COLO829 (cell line): ENCODE measurements at places on chromosomes 11 and 22.

DNA sequence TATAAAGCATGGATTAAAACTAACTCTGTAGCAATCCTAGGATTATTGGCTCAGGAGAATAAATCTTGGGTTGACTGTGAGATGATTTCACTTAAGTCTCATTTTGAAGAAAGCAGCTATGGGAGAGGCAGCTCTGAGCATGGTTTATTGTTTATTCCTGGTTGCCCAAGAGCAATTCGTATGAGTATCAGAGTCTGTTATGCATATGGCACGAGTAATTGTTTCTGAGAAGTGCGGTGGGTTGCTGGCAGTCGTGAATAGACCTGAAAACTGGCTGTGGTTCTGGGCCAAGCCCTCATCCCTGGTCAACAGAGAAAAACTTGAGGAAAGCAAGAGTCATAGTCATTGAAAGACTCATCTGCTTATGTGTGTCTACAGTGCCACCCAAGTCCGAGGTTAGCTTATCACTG lies 26.8 kb downstream of the DIXDC1 start:
- no peak for DNase-seq

DNA sequence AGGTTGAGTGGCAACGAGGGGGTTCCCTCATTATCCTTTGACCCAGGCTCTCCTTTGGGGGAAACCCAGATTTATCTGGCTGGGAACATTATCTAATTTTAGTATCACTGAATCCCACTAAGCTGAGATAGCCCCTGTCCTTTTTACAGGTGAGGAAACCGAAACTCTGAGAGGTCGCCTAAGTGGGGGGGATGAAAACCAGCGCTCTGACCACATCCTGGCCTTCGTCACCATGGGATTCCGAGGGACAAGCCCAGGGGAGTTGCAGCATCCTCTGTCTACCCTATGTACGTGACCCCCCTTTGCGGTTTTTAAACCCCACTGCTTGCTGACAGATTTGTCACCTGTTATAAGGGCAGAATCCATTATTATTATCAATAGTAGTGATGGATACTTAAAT lies 61.0 kb downstream of the ISX start:
- no peak for DNase-seq

GRCh38 chr11:121810291-121810690 lies 305.7 kb downstream of the BLID start:
- DNase-seq, result no peak

DNA sequence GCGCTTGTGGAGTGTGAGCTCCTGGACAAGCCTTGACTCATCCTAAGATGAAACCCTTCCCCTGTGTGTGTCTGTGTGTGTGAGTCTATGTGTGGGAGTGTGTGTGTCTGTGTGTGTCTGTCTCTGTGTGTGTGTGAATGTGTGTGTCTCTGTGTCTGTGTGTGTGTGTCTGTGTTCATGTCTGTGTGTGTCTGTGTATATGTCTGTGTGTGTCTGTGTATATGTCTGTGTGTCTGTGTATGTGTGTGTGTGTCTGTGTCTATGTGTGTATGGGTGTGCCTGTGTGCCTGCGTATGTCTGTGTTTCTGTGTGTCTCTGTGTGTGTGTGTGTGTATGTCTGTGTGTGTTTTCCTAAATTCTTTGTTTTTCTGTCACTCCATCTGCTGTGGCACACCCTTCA lies 48.7 kb downstream of the RPS6KA4 start:
- no peak for DNase-seq

DNA sequence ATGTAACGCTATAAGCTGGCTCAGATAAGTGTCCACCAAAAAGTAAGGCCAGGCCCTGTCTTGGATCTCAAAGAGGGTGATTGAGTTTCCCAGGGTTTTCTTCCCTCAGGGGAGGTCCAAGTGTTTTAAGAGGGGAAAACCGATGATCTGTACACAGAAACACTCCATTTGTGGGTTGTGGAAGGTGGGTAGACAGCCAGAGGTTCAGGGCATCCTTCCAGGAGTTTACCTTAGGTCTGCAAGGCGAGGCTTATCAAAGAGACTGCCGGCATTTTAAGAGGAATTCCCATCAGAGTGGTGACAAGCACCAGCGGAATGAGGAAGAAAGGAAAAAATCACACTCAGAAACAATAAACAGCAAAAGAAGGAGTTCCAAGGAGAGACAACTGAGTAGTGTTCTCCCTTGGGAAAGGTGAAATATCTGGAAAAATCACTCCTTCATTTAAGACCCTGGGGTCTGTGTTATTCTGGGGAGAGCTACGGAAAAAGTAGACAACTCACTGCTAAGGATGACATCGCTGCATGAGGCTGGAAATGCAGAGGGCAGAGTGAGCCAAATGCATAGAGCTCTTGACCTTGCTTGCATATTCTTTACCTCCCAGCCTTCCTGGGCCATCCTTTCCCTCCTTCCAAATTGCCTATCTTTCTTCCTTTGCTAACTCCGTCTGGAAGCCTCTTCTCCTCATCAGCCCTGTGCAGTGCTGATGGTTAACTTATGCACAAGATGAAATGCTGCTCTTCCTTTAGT lies 22.1 kb upstream of the MMP7 start:
- no peak for DNase-seq

DNA sequence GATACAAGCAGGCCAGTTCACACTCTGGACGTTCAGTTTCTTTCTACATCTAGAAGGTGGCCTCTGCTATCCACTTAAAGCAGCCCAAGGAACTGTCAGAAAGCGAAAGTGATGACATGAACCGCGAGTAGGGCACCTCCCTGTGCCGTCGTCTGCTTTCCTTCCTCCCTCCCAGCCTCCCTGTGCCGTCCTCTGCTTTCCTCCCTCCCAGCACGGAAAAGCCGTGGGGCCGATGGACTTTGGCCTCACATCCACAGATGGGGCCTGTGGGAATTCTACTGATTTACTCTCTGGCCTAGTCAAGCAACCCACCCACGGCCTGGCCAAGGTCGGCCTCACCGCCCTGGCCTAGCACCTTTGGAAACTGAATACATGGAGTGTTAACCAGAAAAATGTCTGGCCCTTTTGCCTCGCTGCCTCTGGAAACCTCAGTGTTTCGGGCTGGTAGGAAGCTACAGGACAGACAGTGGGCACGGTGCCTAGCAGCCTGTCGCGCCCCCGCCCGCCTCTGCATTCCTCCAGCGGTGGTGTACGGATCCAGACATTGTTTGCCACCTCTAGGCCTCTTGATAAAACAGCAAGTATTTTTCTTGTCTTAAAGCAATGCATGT lies 14.2 kb downstream of the PEX26 start:
- peak; percentile 71 for DNase-seq

DNA sequence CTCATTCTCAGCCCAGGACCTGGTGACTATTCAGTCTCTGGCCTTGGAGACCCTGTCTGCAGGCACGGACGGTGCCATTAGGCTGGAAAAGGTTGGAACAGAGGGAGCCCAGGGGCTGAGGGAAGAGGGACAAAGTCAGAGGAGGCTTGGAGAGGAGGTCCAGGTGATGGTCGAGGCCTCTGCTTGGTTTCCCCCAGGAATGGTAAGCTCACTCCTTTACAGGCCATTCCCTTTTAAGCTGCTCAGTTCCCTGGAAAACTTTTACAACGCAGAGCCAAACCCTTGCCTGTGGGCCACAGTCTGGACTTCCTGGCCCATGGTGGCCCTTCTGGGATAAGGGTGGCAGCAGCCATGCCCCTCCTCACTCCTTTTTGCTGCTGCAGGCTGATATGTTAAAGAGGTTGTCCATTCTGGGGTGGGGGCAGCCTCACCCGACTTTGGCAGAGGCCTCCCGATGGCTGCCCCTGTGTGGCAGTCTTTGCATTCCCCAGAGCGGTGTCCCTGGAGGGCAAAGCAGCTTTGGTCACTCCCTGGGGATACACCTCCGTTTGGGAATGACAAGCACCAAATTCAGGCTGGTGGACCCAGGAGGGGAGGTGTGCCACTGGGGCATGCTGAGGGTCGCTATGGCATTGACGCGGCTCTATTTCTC lies 34.0 kb upstream of the RFPL3 start:
- DNase-seq, result no peak

DNA sequence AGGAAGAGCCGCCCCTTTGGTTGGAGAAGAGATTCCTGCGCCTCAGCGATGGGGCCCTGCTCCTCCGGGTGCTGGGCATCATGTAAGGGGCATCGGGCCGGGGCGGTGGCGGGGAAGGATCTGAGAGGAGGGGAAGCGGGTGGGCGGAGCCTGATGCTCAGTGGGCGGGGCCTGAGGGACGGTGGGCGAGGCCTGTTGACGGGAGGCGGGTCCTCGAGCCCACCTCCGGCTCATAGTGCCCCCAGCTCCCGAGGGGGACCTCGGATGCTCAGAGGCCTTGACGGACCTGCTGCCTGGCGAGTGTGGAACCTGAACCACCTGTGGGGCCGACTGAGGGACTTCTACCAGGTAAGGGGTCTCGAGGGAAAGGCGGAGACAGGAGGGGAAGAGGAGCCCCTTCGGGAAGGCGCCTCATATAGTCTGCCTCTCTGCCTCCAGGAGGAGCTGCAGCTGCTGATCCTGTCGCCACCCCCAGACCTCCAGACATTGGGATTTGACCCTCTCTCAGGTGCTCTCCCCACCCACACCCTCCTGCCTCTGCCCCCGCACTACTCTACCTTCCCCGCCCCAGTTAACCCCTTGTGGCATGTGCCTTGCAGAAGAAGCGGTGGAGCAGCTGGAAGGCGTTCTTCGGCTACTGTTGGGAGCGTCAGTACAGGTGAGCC lies 799 bp downstream of the CCDC88B start:
- DNase-seq, result no peak

GRCh38 chr11:11841116-11841722 lies 553 bp upstream of the USP47 start:
- peak; percentile 38 for DNase-seq

DNA sequence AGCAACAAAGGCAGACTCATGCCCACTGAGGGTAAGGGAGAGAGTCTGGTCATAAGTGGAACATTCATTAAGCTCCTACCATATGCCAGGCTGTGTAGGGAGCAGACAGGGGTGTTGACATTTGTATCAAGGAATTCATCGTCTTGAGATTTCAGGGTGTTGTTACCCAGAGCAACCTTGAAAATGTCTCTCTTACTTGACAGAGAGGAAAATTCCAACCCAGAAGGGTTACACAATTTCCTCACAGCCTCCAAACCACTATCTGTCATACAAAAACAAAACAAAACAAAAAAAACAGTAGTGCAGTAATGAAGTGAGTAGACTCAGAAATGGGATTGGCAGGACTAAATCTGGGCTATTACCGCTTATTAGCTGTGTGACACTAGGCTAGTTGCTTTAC lies 113.2 kb downstream of the MIAT start:
- no peak for DNase-seq

DNA sequence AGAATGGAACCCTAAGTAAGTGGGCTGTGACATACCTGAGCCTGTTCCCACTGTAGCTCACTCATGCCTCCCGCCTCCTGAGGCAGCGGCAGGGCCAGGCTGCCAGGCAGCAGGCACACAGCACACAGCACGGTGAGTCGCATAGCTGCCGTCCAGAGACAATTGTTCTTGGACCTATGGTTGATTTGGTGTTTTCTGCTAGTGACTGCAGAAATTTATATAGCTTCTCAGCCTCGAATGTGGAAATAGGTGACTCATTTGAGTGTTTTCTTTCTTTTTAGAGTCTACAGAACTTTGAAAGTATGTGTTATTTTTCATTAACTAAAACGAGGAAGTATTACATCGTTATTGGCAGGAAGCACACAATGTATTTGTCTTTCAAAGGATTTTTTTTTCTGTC lies at the start of gene MMP7:
MMP7 (minus strand) TSS at position 190 of the 400 bp plus-strand sequence; CDS start at position 143, 47 bp downstream.
- DNase-seq, result no peak

DNA sequence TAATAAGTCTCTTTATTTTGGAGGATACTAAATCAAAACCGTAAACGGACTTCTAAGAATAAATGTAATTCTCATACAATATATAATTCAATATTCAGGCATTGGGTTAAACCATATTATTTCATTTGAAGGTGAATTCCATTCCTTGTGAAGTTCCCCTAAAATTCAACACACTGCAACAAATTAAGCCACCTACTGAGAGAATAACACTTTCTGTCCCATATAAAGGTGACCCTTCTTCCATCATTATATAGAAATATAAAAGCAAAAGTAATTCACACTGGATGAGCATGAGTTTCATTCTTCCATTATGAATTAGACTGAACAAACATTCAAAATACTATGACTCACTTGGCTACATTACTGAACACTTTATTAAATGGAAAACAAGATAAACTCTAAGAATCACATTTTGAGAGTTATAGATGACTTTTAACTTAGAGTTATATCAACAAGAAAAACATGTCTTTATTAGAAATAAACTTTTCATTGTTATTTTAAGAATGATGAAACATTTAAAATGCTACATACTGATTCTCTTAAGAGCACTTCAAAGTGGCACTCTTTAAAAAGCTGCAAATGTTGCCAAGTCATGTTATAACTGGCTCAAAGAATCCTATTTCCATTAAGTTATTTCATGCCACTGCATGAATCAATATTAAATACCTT lies 2.8 kb downstream of the SESN3 start:
- no peak for DNase-seq

GRCh38 chr11:335779-336658 lies 15.4 kb upstream of the IFITM3 start:
- no peak for DNase-seq

DNA sequence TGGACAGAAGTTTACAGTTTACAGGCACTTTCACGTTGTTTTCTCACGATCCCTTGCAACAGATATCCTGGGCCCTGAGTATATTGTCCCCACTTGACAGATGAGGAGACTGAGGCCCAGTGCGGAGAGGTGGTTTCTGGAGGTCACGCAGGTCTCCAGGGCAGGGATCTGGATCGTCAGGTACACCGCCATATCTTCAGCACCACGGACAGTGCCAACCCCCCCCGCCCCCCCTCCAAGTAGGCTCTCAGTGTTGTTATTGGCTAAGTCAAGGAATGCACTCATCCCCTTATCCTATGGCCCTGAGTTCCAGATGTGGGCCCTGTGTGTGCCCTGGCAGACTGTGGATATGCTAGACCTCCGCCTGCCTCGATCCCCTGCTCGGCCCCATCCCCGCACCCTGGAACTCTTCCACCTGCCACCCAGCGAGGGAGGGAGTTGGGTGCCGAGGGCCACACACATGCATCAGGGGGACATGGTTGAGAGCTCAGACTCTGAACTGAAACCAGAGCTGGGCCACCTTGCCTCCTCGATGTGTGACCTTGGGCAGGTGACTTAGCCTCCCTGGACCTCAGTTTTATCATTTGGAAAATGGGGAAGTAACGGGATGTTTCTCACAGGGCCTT lies 37.5 kb downstream of the MPPED1 start:
- DNase-seq, result peak; percentile 50

- DNase-seq, result no peak
These were observed 84.4 kb downstream of the ARHGEF12 start for GRCh38 chr11:120420572-120420971.

GRCh38 chr11:75325713-75326438 lies 25.6 kb downstream of the ARRB1 start:
- DNase-seq, result peak; percentile 83

GRCh38 chr11:110526323-110526722 lies 96.6 kb downstream of the FDX1 start:
- DNase-seq, result no peak

DNA sequence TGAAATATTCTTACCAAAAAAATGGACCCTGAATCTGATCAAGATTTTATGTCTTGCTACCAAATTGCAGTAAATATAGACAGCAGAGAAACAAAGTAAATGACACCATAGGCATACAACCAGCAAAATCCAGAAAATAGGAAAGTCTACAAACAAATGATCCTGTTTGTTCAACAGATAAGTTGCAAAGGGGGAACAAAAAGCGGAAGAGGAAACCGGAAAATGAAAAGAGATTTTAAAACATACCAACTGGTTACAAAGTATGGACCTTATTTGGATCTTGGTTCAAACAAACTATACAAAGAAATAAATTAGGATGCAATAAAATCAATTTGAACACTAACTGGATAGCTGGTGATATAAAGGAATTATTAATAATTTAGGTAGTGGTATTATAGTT lies 92.0 kb downstream of the TMPRSS5 start:
- no peak for DNase-seq
